ENCODE measurements at places on chromosomes 2 and 18.

DNA sequence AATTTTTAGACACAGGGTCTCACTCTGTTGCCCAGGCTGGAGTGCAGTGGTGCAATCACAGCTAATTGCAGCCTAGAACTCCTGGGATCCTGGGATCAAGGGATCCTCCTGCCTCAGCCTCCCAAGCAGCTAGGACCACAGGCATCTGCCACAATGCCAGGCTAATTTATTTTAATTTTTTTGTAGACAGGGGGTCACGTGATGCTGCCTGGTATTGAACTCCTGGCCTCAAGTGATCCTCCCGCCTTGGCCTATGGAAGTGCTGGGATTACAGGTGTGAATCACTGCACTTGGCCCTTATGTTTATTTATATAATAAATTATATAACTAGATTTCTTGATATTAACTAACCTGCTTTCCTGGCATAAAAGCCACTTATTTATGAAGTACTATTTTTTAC is 1081.7 kb upstream of the FANCL start:
- DNase-seq: no peak

- no peak for DNase-seq
Observed at GRCh38 chr18:74081966-74082741, 65.5 kb downstream of the FBXO15 start.

GRCh38 chr18:25180973-25181548 is 170.9 kb downstream of the ZNF521 start:
- no peak for DNase-seq

DNA sequence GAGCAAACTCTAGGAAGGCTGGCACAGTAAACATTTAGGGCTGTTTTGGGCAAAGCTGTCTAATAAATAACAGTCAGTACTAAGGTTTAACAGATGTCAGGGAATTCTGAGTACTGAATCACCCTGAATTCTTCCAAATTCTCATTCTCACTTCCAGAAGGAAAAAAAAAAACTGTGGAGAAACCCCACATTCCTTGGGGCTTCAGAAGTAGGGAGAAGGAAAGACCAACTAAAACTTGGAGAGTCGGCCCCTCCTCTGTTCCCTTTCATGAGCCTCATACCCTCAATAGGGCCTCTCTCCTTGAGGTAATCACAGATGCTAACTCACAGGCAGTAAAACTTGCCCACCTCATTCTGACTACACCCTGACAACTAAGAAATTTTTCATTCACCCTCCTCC is 62.1 kb downstream of the CCDC148 start:
- no peak for DNase-seq

- DNase-seq: no peak
Observed at GRCh38 chr2:79666430-79666829, 153.6 kb downstream of the CTNNA2 start.

DNA sequence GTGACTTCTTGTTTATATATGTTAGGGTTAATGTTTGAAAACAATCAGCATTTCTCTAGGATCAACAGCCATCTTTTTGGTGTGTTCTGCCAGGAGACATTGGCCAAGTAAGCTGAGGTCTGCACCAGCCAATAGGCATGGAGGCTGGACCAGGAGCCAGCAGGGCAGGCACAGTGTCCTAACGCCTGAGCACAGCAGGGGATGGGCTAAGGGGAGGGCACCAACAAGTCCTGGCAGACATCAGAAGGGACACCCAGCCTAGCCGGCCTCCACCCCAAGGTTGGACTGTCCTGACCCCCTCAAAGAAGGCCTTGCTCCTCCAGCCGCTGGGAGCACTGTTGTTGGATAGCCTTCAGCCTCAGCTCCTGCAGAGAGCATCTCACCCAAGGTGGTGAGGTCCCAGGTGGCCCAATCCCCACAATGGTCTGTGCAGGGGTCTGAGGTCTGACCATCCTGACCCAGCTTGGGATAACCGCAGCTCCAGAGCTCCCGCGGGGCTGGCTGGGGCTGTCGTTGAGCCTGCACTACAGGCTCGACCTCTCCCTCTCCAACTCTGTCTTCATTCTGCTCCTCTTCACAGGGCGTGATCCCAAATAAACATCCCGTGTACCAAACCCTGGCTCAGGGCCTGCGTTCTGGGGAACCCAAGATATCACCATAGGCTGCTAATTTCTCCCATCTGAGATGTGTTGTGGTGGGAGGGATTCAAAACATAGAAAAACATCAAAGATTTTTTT is 8.1 kb downstream of the TEX44 start:
- no peak for DNase-seq

DNA sequence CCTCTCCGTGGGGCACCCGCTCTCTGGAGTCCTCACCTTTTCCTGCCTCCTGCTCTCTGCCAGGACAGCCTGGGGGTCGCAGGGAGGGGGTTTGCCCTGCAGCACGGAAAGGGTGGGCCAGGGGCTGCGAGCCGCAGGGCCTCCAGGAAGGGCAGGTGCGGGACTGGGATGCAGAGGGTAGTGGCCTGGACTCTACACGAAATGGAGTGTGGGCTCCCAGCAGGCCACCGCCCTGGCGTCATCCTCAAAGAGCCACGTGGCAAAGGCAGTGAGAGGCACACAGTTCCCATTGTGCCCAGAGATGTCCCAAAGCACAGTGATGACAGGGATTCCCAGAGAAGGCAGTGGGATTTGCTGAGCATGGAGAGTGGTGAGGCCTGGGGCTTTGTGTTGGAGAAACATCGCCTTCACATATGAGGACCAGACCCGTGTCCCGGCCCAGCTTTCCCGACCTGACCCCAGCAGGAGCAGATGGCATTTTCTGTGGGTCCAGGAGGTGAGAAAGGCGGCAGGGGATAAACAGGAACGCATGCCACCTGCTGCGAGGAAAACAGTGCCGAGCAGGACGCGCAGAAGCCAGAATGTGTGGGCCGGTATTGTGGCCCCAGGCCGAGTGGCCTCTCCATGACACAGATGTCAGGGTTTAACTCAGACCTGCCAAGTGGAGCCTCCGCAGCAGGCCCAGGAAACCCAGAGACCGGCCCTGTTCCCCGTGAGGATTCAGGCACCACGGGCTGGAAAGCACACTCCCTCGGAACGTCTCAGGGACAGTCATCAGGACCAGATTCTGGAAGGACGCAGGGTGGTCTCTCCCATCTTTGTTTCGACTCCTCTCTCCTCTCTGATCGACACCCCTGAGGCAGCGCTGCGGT is 855.5 kb upstream of the SALL3 start:
- DNase-seq: no peak

Data from smooth muscle cell of the brain vasculature (primary cell).